Activated T-helper 1 cell treated with anti-CD3 and anti-CD28 coated beads, Interleukin-12 subunit alpha, Interleukin-12 subunit beta, Interleukin-2, Interleukin-4 antibody, amounts not matched to agents 30 ng/mL and 10 ng/mL and 1 ng/mL, durations not matched to agents 14 hours and 24 hours and 36 hours (primary cell): ENCODE measurements at places on chromosomes 12 and 14. TPM values are rescaled to one million over a fixed set of nuclear protein-coding genes. Genes with fewer than 3 reads are reported as not detected.

Gene CELA1
- total RNA-seq = not detected in 2 replicates

Gene DDX54
- 121 and 133 TPM in 2 replicates for total RNA-seq

Gene C14orf119
- 49.7 and 55.6 TPM in 2 replicates for total RNA-seq

Gene ASIC1
- total RNA-seq = 10.2 and 11.2 TPM in 2 replicates

Gene RTN1
- total RNA-seq = not detected in 2 replicates

Gene CCDC198
- not detected in 2 replicates for total RNA-seq

Gene WNT1
- 0.21 and 0.24 TPM in 2 replicates for total RNA-seq

Gene BCL11B
- 43.5 and 45.4 TPM in 2 replicates for total RNA-seq

Gene PA2G4
- total RNA-seq = 404 and 419 TPM in 2 replicates

Gene IGF1
- 0.34 and 0.83 TPM in 2 replicates for total RNA-seq

Gene ABHD12B
- total RNA-seq = not detected in 2 replicates

Gene EIF2S3B
- total RNA-seq = 0.20 and 0.39 TPM in 2 replicates
